Epithelial cell of proximal tubule (primary cell): ENCODE measurements at places on chromosomes 2 and 18. TPM values are rescaled to one million over a fixed set of nuclear protein-coding genes. Genes with fewer than 3 reads are reported as not detected.

DNA sequence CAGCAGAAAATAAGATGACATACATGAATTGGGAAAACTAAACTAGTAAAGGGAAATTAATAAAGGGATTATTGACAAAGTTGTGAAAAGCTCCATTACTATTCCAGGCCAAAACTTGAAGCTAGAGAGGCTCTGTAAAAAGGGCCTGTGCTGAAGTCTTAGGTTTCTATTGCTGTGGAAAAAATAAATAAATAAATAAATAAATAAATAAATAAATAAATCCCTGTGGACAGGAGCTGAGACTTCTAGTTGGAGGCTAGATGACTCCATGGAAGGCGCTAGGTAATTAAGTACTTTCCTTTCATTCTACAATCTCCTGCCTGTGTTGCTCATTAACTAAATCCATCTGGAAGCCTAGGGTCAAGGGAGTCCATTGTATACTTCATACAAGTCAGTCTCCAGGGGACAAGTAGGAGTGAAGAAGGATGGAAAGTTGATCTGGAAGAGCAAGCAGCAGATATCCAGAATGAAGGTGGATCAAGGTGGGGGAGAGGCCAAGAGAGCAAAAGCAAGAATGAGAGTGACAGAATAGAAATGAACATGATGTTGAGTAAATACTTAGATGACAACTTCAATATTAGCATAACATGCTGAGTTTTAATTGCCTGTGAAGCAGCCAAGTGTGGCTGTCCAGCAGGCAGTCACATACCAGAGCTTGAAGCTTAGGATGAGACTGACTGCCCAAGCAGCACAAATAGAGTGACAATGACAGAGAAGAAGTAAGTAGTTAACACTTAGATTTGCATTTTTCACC is 26.2 kb upstream of the CCNT2 start:
- no peak for DNase-seq

GRCh38 chr2:105188343-105188742 is 53.2 kb upstream of the GPR45 start:
- DNase-seq: no peak

GRCh38 chr2:3630631-3631030 is 27.4 kb upstream of the ALLC start:
- no peak for DNase-seq

GRCh38 chr18:26383454-26384270 is 157.4 kb downstream of the TAF4B start:
- peak; percentile 16 for DNase-seq

The AAMP gene
- total RNA-seq: 119 and 173 TPM in 2 replicates

DNA sequence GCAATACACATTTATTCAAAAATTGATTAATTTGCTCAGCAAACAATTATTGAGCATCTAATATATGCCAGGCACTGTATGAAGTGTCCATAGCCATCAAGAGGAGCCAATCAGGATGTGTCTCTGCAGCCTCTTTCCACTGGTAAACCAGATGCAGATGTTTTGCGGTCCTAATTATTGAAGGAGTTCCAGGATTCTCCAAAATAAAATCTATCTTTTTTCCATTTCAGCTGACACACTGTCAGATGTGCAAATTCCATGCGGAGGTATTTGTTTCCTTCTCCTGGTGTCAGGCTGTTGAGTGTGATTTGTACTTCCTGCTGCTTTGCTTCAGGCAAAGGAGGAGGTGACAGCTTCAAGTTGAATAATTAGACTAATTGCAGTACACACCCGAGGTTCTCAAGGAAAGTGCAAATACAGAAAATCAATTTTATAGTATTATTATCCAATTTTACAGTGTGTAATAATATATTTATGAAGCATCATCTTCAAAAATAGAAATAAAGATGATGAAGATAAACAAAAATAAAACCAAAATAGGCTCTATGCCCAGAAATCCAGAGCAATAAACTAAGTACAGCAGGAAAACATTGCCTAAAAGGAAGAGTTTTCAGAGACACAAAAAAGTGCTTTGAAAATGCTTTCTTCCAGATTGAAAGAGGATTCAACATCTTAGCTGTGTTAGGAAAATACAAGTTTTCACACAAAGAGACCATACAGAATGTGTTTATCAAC is 1352.9 kb upstream of the CHAC2 start:
- DNase-seq: no peak

GRCh38 chr2:103232865-103233264 is 471.0 kb downstream of the TMEM182 start:
- DNase-seq: no peak

- no peak for DNase-seq
These were observed 90.8 kb downstream of the MIB1 start for GRCh38 chr18:21831413-21831831.

The LOXL3 gene
- total RNA-seq: 5.9 and 6.6 TPM in 2 replicates

The ERBB4 gene
- total RNA-seq: 1.4 and 2.2 TPM in 2 replicates

DNA sequence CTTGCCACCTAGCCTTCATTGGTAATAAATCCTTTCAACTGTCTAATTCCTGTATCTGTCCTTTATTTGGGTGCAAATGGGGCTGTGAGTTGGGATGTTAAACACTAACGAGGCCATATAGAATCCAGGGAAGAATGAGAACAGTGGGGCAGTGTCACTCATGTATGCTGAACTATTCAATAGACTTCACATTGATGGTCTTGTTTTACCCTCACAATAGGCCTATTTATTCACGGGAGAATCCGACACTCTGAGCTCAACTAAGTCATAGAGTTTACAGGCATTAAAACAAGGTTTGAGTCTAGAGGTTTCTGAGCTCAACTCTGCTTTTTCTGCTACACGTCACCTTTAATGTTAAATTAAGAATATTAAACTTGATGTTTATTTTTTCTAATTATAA is 421.6 kb downstream of the SOX11 start:
- DNase-seq: no peak

The CCDC148 gene
- 0.86 and 1.2 TPM in 2 replicates for total RNA-seq

DNA sequence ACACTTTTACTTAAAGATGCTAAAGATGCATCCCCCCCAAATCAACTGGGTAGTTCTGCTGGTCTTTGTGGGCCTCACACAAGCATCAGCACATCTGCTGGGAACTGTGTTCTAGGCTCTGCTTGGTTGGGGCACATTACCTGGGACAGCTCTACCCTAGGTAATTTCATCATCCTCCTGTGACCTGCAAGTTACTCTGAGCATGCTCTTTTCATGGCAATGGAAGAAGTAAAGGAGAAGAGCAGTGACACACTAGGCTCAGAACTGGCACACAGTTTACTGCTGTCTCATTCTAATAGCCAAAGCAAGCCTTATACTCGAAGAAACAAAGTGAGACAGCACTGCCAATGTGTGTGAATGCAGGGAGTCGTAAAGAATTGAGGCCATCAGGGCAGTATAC is 376.7 kb downstream of the XIRP2 start:
- no peak for DNase-seq

DNA sequence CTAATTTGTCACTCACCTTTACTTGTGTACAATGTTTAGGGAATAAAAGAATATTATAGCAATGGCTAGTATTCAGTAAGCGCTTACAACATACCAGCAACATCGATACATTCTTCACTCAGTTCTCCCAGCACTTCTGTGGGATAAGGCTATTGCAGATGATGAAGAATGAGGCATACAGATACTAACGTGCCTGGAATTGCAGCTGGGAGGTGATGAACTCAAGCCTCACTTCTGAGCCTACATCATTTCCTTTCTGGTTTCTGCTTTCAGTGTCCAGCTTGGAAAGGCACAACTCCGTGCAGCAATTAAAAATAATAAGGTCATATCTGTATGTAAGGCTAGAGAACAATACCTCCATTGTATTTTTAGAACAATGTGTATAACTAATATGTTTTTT is 95.4 kb upstream of the AQP4 start:
- DNase-seq: no peak

The ABCG5 gene
- total RNA-seq: not detected in 2 replicates

DNA sequence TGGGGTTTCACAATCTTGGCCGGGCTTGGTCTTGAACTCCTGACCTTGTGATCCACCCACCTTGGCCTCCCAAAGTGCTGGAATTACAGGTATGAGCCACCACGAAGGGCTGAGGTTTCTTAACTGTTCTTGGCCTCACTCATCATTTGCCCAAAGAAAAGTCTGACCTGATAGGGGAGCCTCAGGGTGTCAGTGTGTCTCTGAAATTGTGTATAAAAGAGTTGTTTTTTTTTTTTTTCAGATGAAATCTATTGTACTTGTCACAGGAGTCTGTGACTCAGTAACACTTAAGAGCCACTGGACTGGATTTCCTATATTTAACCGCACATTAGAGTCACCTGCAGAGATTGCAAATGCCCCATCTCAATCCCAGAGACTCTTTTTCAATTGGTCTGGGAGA is 16.9 kb downstream of the PMAIP1 start:
- no peak for DNase-seq

The CLHC1 gene
- 3.8 and 8.6 TPM in 2 replicates for total RNA-seq

- DNase-seq: no peak
These were observed 1166.3 kb upstream of the ACVR2A start for GRCh38 chr2:146678516-146678915.

DNA sequence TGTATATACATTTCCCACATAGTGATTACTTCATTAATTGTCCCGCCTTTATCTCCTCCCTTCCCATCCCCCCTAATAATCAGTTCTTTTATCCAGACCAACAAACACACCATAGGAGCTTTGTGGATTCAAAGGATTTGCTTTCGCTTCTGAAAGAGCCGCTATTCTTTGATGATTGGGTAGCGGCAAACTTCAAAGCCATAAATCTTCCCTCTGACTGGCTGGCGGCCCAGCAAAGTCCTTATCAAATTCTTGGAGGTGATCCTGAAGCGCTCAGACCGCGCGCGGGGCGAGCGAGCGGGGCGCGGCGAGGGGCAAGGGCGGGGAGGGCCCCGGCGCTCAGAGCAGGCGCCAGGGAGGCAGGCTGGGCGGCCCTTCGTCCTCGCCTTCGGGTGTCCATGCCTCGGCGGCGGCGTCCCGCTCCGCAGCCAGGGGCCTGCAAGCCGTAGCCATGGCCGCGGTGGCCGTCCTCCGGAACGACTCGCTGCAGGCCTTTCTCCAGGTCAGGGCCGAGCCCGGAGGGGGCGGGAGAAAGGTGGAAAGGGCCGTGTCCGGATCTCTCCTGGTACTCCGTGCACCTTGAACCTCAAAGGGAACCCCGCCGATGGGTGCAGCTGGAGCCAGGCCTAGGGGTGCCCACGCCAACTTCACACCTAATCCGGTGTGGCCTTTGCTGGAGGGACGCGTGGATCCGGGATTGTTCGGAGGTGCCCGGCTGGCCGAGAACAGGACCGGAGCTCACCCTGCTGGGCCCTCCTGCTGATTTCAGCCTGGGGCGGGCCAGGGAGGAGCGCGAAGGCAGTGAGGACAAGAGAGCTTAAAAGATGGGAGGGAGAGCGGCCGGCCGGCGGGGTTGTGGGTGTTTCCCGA is at the start of gene SP5:
TSS of gene SP5 (plus strand) at position 276 of the 870 bp plus-strand sequence. CDS start at position 452, 176 bp downstream.
- DNase-seq: no peak

GRCh38 chr2:45330637-45331409 is 280.2 kb downstream of the SRBD1 start:
- peak; percentile 88 for DNase-seq

The RNF103 gene
- total RNA-seq: 10.0 and 11.1 TPM in 2 replicates

The RGPD4 gene
- total RNA-seq: not detected in 2 replicates

GRCh38 chr2:207683438-207683837 is 28.0 kb upstream of the CCNYL1 start:
- no peak for DNase-seq

DNA sequence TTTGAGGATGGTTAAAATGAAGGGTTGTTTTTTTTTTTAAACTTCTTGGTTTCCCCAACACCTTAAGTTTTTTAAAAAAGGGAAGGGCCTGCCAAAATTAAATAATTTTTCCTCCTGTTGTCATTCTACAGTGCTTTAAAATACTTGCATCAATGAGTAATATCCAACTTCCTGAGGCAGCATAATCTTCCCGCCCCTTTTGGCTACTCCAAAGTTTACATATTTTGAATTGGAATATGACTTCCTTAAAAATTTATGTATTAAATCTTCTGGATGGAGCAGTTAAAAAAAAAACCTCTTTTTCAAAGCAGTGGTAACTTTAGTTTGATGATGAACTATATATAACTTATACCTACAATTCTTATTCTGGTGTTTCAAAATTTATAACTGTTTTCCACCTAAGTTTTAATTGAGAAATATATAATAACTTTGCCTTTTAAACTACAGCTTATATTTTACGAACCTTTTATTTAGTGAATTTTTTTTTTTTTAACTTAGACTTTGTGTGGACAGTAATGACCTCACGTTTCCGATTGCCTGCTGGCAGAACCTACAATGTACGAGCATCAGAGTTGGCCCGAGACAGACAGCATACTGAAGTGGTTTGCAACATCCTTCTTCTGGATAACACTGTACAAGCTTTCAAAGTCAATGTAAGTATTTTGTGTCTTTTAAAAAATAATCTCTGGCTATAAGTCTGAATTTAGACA is 49.8 kb downstream of the PTPN4 start:
- no peak for DNase-seq

- no peak for DNase-seq
These were observed 111.1 kb downstream of the PDCL3 start for GRCh38 chr2:100673691-100674485.

- DNase-seq: no peak
These were observed 126.0 kb downstream of the OSBPL1A start for GRCh38 chr18:24271381-24272228.

The TBC1D8 gene
- total RNA-seq: 10.2 and 20.5 TPM in 2 replicates

The ALKAL2 gene
- 0.12 and 0.36 TPM in 2 replicates for total RNA-seq

- no peak for DNase-seq
These were observed 26.4 kb downstream of the KCNIP3 start for GRCh38 chr2:95323347-95324155.

The RASGRP3 gene
- 0.36 and 1.1 TPM in 2 replicates for total RNA-seq

DNA sequence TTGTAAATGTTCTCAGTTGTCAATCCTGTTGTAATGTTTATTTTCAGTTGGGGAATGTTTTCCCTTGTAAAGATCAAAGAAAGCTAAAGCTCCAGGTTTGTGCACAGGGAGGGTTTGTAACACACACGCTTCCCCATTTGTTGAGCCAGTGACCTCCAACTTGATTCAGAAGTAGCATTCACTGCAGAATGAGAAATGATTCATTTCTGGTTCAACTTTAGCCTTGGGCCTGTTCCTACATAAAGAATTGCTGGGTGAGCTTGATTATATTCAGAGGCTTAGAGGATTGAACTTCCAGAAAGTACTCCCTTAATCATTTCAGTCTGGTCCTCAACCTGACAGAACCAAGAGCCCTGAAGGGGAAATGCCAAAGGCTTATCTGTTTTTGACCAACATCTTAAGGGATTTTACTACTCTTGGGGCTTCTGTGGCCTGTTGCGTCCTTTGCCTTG is 70.6 kb upstream of the CAVIN2 start:
- DNase-seq: no peak

GRCh38 chr2:48144777-48145176 is 238.5 kb upstream of the FBXO11 start:
- DNase-seq: no peak

DNA sequence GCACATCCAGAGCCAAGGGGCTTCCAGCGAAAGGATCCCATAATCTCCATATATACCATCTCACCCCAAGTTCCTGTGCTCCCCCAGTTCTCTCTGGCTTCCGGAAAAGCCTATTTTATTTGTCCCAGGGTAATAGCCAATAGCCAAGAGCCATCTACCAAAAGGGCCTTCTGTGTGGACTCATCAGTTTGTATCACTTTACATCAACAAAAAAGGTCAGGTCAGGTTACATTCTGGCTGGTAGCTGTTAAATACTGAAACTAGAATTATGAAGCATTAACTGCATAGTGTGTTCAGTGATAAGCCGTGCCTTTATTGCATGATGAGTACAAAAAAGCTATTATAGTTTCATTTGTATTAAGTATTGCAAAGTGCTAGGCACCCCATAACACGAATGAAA is 223.7 kb downstream of the IRS1 start:
- DNase-seq: no peak

- DNase-seq: no peak
These were observed 48.0 kb upstream of the HNRNPA3 start for GRCh38 chr2:177164584-177165052.

The REG1B gene
- total RNA-seq: not detected in 2 replicates

- DNase-seq: no peak
These were observed 465 bp downstream of the SEPTIN10 start for GRCh38 chr2:109613081-109613921.
